ENCODE measurements at places on chromosomes 2 and 18.
A peak's percentile ranks its signal among the peaks of the same experiment; 100 is the strongest.

GRCh38 chr2:221254299-221254698, 317.8 kb downstream of the EPHA4 start:
- no peak for DNase-seq

DNA sequence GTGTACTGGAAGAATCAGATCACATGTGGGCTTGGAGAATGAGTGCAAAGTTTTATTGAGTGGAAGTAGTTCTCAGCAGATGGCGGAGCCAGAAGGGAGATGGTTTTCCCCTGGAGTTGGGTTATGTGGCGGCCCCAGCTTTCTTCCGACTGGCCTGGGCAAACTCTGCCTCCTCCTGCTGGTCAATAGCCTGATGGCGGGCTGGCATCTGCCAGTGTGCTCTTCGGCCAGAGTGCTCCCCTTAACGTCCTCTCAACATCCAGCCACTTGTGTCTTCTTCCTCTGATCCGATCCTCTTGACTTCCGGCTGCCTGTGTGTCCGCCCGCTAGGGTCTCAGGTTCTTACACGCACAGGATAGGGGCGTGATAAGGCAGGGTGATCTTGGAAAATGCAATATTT, 741.3 kb downstream of the RNF144A start:
- DNase-seq, result no peak

DNA sequence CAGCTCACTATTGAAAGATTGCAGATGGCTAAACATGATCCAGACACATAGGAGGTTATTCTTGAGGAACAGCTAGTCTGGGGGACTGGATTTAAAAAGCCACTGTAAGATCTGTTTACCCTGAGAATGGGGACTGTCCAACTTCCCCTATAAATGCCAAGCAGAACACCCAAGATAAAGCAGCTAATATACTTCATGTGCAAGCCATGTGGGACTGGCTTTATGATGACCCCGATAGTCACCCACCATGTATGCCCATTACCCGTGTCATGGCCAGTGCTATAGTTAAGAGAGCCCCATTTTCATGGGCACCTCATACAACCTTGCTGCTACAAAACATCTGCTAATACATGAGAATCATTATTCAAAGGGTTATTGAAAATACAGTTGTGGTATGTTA, 16.0 kb downstream of the YPEL5 start:
- DNase-seq, result no peak

DNA sequence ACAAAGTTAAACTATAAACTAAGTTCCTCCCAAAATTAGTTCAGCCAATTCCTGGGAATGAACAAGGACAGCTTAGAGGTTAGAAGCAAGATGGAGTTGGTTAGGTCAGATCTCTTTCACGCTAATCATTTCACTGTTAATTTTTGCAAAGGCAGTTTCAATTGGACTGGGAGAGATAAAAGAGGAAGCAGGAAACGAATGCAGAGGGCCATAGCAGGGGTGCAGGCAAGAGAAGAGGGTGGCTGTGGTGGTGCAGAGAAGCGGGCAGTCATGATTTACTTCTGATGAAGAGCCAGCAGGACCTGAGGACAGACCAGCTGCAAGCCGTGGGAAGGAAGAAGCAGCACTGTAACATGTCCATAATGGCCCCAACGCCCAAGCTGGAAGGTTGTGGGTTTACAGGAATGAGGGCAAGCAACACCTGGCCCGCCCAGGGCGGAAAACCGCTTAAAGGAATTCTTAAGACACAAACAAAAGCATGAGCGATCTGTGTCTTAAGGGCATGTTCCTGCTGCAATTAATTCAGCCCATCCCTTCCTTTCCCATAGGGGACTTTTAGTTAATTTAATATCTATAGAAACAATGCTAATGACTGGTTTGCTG, 4.1 kb upstream of the RMP24 start:
- DNase-seq, result peak; percentile 48

- DNase-seq, result no peak
Measured at GRCh38 chr2:16094811-16095210, 154.5 kb downstream of the MYCN start.

DNA sequence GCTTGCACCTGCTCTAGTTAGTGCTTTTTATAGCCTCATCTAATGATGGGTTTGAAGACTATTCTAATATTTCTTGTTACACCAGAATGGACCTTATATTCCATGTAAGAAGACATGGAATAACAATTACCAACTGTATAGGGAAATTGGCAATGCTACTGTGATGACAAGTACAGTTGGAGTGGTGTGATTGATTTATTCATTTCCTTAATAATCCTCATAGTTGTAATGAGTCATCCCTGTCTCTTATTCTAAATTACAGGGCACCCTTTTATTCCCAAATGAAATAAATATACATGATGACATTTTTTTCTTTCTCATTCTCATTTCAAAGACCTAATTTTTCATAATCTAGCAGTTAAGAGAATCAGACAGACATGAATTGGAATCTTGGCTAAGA, 18.3 kb upstream of the TLK1 start:
- DNase-seq, result no peak

DNA sequence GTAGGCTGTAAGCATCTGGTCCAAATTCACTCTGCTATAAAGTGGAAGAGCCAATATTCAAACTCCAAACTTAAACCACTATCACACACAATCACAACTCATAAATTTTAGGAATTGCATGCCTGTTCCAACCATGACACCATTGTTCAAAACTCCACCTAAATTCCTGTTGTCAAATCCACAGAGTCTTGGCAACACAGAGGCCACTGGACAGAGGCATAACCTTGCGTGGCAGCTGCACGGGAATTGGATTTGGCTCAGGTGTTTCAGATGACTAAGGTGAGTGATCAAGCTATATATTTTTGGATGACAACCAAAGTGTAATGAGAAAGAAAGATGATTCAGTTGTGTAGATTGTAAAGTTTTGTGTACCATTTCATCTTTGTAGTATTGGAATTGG, 422.7 kb upstream of the TNP1 start:
- no peak for DNase-seq

DNA sequence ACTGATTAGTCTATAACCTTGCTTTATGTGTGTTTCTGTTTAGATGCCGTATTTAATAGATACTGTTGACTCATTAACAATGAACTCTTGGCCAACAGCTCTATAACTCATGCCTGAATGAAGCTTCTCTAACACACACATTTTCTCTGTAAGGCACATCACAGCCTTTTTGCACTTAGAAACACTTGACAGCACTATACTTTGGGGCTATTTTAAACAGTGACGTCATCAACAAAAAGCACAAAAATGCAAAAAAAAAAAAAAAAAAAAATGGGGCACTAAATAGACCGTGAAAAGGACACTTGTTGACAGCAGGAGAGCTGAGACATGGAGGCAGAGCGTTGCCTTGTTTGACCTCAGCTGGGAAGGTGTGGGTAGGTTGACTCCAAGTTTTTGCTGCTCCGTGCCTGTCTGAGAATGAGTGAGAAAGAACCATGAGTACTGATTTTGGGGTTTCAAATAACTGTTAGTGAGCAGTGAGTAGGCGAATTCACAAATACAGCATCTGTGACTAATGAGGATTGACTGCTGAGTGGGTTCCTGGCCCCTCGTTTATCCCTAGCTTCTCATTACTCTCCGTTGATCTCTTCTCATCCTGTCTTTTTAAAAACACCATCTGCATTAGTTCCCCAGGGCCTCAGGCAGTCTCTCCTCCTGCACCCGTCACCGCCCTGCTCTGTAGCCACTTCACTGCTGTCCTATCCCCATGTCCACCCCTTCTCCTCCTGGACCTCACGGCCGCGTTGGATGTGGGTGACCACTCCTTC, 24.4 kb downstream of the SPP2 start:
- DNase-seq, result no peak

DNA sequence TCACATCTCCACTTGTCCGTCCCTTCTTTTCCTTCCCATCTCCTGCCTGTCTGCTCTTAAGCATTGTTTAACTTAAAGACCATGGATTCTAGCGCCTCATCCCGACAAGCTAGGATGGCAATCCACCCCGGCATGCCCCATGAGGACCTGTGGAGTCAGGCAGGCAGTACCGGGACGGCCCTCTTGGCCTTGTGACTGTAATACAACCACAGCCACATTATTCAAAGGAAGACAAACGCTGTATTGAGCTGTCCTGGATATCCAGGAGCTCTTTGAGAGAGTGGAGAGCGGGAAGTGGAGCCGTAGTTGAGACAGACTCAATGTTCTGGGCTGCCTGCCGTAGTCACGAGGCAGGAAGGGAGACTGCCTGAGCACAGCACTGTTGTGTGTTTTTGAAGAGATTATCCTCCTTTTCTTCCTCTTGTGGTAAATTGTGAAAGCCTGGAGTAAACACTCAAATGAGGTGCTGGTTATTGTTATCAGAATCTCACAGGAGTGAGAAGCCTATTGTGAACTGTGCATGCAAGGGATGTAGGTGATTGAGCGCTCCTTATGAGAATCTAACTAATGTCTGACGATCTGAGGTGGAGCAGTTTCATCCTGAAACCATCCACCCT, 929.8 kb upstream of the CNTNAP5 start:
- DNase-seq, result no peak

- no peak for DNase-seq
Measured at GRCh38 chr2:215705771-215706361, 270.0 kb upstream of the FN1 start.

DNA sequence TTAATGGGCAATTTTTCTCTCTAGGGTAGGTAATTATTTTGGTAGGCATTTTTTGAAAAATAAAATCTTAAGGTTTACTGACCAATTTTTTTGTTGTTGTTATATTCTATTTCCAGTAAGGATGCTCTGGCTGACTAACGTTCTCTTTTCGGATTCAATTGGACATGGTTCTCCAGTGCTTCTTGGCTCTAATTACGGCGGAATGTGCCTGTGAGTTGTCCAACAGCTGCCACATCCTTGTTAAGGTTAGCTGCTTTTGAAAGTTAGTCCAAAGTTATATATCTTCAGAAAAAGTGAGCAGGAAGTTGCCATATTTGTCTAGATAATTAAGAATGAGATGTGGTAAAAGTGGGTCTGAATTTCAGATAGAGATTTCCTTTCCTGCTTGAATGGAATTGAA, 45.8 kb upstream of the SMIM21 start:
- no peak for DNase-seq

GRCh38 chr2:145569108-145569507, 1049.2 kb upstream of the ZEB2 start:
- no peak for DNase-seq

DNA sequence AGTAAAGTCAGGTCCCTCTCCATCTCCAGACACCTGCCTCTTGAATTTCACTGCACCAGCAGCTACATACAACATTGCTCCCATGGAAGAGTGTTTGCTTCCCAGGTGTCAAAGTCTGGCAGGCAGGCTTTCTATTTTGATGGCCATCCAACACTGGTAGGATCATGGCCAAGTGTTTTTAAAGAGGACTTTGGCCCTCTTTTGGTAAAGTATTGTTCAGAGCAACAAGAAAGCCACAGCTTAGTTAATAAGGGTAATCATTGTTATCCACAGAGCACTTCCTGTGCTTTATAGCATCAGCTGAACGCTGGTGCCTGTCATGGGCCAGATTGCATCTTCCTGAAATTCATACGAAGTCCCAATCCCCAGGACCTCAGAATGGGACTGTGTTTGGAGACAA, 133.2 kb downstream of the NCK2 start:
- DNase-seq, result no peak

DNA sequence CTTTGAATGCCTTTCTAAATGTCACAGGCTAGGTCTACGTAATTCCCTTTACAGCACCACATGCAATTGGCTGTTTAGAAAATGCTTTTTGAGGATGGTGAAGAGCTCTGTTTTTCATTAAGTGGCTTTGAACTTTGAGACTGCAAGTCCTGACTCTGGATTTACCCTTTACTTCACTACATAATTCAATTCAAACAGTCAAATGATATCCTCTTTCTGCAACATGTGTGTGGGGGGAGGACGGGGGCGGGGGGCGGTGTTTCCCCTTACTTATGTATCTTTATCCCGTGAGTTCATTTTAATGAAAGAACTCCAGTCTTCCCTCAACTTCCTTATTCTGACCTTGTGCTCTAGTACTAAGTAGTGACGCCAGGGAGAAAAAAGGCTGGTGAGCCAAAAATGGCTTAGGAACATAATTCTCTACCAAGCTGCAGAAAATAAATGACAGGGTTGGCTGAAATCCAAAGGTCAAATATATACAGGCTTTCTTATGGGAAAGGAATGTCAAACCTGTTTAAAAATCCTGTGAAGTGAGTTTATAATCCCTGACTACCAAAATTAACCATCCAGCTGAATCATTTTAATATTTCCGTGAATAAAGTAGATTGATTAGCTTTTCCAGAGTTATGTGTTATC, 119.6 kb downstream of the SLC8A1 start:
- DNase-seq, result peak; percentile 28

DNA sequence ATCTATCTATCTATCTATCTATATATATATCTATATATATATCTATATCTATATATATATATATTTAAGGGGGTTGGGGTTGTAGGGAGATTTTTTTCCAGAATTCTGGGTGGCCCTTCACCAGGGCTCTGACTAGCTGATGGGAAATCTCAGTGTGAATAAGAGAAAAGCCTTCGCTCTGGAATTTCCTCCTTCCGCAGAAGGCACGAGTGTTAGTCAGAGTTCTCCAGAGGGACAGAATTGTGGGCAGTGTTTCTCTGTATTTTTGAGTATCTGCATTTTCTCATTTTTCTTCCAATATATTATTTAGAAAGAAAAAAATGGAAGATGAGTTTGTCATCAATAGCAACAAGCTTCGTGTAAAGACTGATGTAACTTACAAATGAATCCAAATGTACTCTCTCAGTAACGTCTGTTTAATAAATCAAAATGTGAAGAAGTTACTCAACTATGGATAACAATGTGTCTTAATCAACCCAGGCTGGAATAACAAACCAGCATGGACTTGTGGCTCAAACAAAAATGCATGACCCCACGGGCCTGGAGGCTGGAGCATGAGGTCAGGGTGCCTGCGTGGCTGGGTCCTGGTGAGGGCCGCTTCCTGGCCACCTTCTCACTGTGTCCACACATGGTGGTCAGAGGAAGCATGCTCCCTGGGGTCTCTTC, 10.6 kb upstream of the SNTG2 start:
- DNase-seq, result no peak

- DNase-seq, result no peak
Measured at GRCh38 chr2:40118622-40119021, 333.3 kb downstream of the SLC8A1 start.

DNA sequence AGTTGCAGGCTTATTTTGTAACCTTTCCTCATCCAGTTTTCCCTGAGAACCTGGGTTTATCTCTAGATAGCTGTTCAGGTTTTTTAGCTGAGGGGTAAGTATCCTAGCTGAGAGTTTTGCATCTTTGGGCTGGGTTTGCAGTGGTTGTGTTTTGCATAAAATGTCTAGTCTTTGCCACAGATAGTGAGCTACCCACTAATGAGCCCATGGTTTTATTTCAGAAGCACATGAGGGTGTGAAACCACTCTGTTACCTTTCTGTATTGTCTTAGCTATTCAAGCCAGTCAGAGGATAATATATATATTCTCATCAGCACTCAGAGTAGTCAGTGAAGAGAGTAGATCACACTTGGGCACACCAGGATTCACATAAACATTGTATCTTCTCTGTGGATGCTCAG, 24.6 kb upstream of the TXNDC2 start:
- DNase-seq, result no peak

GRCh38 chr2:7627583-7627982, 710.4 kb downstream of the RNF144A start:
- no peak for DNase-seq

Data from keratinocyte (primary cell).